IPS DF 6.9 (cell line): ENCODE measurements at places on chromosomes 7 and 10.

DNA sequence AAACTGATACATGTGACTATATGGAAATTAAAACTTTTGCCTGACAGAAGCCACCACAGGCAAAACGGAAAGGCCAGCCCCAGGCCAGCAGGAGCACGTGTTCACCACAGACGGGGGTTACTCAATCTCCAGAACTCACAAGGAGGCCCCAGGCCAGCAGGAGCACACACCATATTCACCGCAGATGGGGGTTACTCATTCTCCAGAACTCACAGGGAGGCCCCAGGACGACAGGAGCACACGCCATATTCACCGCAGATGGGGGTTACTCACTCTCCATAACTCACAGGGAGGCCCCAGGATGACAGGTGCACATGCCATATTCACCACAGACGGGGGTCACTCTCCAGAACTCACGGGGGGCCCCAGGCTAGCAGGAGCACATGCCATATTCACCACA, 61.5 kb downstream of the NKX6-2 start:
- DNase-seq: no peak

- DNase-seq: no peak
Measured at GRCh38 chr7:139033346-139034114, 2.3 kb downstream of the ZC3HAV1L start.

GRCh38 chr10:33507662-33508425, 173.4 kb upstream of the NRP1 start:
- DNase-seq: no peak

DNA sequence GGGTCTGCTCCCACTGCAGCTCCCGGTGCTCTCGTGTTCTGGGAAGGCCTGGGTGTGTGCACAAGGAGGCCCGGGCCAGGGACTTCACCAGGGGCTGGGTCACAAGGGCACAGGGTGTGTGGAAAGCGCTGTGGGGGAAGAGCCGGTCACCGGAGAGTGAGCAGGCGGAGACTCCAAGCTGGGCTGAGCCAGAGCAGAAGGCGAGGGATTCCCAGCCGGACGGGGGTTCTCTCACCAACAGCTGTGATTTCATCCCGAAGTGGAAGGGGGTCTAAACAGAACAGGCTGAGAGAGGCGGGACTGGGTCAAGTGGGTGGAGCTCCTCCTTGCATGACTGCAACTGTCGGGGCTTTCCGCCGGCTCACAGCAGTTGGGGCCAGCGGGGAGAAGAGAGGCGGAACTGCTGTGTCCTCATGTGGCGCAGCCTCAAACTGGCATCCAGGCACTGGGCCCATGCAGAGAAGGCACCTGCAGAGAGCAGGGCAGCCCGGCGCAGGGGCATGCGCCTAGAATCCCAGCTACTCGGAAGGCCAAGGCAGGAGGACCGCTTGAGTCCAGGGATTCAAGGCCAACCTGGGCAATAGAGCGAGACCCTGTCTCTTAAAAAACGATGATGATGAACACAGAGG, 7.6 kb upstream of the ORAI2 start:
- no peak for DNase-seq

GRCh38 chr10:62904281-62904875, 88.2 kb upstream of the EGR2 start:
- DNase-seq: no peak

DNA sequence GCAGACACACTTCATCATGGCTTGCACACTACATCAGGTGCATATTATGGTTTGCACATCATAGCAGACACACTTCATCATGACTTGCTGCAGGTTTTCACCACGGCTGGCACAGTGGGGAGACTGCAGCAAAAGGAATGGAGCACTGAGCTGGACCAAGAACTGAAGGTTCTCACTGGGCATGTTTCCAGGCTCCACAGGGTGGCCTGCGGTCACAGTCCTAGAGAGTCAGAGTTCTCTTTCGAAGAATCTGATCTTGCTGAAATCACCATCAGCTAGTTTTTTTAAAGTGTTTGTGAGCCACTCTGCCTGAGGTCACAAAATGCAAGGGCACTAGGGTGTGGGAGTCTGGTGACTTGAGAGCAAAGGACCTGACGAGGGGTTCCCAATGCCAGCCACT, 140.4 kb upstream of the NPY start:
- no peak for DNase-seq

- no peak for DNase-seq
Measured at GRCh38 chr10:119404719-119405519, 137.6 kb downstream of the RGS10 start.
